ENCODE measurements at places on chromosomes 11 and 22. TPM values are rescaled to one million over a fixed set of nuclear protein-coding genes. Genes with fewer than 3 reads are reported as not detected.

DNA sequence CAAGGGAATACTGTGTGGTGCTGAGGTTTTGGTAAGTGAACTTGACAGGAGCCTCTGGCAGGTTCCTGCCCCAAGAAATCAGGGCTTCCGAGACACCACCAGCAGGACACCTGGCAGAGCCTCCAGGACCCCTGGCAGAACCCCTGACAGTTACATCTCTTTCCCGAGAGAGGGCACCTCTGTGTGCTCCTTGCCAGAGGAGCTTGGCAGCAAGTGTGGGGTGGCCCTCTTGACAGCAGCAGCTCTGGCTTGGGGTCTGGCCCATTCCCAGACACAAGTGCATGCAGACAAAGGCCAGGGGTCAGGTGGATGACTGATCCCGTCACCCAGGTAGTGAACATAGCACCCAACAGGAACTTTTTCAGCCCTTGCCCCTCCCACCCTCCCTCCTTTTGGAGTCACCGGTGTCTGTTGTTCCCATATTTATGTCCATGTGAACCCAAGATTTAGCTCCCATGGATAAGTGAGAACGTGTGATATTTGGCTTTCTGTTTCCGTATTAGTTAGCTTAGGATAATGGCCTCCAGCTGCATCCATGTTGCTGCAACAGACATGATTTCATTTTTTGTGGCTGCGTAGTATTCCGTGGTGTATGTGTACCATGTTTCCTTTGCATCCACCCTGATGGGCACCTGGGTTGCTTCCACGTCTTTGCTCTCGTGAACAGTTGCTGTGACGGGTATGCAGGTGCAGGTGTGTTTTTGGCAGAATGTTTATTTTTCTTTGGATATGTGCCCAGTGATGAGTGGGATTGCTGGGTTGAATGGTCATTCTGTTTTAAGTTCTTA lies 21.2 kb upstream of the OSBPL5 start:
- H3K36me3 ChIP-seq, result no peaks in the 10 kb centered on the region
- H3K4me1 ChIP-seq, result no peaks in the 10 kb centered on the region
- peaks cover 82% of the 10 kb centered on the region for H3K27me3 ChIP-seq
- no peak overlapping the region for H3K4me3 ChIP-seq
- no peak for DNase-seq
- H3K27ac ChIP-seq, result no peak overlapping the region

DNA sequence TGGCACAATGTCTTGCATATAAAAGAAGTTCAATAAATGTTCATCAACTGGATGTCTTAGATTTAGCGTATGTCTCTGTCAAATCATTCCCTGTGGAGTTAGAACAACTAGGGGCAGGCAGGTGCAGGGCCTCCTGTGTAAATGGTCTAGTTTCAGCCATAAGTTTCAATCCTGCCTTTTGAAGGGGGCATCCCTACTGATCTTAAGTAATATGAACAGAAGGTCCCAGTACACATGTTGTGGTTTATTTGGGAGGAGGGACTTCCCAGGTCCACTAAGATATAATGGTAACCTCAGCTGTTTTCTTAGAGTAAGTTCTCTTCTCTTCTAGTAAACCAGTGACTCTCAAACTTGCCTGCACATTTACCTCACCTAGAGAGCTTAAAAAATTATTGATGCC lies 19.8 kb downstream of the TTC12 start:
- H3K4me3 ChIP-seq, result no peak overlapping the region
- H3K4me1 ChIP-seq, result no peaks in the 10 kb centered on the region
- H3K36me3 ChIP-seq, result peaks cover 10% of the 10 kb centered on the region
- H3K27ac ChIP-seq, result no peak overlapping the region
- no peaks in the 10 kb centered on the region for H3K27me3 ChIP-seq

- no peak overlapping the region for H3K4me3 ChIP-seq
- H3K27ac ChIP-seq, result no peak overlapping the region
- no peaks in the 10 kb centered on the region for H3K36me3 ChIP-seq
Observed at GRCh38 chr22:20653795-20654342, 120.0 kb upstream of the SERPIND1 start.

DNA sequence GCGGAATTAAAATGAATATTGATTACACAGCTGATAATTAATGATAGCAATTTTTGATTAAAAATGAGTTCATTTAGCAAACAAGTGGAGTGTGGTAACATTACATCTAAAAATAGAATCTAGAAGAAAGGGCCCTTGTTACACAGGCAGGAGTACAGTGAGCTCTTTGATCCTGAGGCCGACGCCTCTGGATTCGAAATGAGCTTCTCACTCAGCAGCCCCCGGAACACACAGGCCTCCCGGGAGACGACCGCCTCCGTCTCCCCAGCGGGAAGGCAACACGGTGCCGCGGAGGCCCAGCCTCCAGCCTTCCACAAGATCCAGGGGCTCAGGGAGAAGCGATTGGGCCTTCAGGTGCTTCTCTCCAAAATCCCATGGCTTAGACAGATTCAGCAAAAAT lies 379.1 kb downstream of the BRD1 start:
- H3K27ac ChIP-seq, result no peak overlapping the region

The RFPL2 gene
- 0.52 TPM for total RNA-seq

The CCS gene
- 33.2 TPM for total RNA-seq

The TYR gene
- not detected for total RNA-seq

The RAB36 gene
- 2.1 TPM for total RNA-seq

The CSNK2A3 gene
- total RNA-seq, result 0.86 TPM

The CELSR1 gene
- 40.8 TPM for total RNA-seq

Measured in Calu3 (cell line).